ENCODE measurements at places on chromosomes 12 and 14.

DNA sequence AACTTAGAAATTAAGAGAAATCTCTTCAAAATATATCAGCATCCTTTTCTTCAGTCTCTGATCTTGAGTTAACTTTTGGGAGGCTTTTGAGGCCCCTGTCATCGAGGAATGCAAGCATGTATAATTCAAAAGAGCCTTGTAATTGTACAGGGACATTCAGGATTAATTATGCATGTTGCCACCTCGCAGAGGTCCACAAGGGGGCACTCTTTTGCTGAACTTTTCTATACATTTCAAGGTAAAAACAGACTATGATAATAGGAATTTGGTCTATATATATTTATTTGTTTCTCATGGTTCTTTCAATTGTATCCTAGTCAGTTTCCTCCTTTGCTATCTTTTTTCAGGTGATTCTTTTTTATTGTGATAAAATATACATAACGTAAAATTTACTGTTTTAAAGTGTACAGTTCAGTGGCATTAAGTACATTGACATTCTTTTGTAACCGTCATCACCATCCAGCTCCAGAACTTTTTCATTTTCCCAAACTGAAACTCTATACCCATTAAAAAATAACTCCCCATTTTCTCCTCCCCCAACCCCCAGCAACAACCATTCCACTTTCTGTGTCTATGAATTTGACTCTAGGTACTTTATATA lies 47.0 kb upstream of the SLC2A13 start:
- DNase-seq: peak; percentile 46

DNA sequence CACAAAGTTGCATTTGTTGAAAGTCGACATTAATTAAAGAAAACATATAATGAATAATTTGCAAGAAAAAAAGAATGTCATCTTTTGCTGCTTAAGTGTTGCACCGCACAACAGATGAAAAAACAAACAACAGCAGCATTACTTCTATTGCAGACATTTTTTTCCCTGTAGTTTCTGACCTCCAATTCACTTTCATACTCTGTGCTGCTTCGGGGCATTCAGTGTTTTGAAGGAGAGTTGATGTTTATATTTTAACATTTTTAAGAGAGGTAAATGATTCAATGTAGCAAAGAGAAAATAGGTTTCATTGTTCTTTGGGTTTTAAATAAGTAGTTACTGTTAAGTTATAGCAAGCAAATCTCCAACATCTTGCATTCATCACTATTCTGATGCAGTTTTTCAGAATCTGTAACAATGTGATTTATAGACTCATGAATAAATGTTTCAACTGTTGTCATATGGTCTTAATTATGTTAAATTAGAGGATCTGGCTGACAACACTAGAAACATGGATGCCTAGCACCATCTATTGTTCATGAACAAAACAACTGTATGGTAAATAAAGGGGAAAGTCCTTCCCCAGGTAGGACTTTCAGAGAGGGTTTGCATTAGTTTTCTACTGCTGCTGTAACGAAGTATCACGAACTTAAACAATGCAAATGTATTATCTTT lies 168.1 kb downstream of the BCAT1 start:
- no peak for DNase-seq

DNA sequence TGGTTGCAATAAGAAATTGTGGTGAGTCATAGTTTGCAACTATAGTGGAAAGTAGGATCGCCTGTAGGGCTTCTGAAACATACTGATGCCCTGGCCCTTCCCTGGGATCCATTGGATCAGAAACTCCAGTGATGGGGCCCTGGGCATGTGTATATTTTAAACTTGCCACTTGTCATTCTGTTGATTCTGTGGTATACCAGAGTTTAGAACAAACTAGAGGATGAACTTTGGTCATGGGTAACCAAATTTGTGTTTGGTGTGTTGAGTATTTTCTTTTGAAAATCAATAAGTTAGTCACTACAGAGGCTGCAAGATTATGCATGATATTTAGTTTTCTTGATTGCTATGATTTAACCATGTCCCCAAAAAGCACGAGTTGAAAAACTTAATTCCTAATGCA lies 142.2 kb downstream of the SLC15A5 start:
- no peak for DNase-seq

- peak; percentile 67 for DNase-seq
Measured at GRCh38 chr14:75307700-75308379, 29.2 kb downstream of the FOS start.

GRCh38 chr14:26104717-26105116 lies 493.1 kb downstream of the NOVA1 start:
- no peak for DNase-seq

- DNase-seq: no peak
Measured at GRCh38 chr14:85154714-85155113, 375.2 kb upstream of the FLRT2 start.

DNA sequence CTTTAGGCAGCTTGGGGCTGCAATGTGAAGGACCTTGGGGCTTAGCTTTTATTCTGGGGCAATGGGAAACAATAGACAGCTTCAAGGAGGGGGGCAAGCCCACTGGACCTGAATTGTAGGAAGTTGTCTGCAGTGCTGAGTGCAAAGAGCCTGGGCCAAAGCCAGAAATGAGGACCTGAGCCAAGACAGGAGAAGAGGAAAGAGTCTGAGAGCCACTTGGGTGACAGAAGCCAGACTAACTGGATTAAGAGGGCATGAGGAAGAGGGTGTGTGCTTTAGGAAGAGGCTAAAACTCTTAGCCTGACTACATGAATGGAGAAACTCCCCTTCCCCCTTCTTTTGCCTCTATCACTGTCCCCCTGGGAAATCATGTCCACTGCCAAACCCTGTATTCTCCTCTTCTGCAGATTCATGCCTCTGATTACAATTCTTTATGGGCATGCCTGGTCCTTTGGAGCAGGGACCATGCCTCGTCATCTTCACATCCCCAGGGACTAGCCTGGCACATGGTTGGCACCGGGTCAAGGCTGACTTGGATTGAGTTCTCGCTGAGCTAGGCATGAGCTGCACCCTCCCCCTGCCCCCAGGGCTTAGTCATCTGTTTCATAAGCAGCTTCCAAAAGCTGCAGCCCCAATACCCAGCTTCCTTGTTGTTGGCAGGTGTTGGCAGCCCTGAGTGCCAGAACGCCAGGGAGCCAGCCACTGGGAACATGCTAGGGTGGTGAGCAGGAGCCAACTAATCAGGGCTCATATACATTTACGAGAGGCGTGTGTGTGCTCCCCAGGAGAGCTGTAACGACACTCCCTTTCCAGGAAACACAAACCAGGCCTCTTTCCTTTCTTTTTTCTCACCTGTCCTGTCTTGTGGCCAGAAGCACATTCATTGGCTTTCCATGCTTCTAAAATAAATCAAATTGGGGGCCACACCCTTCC lies 27.7 kb upstream of the JDP2 start:
- no peak for DNase-seq

- no peak for DNase-seq
Measured at GRCh38 chr14:23646648-23647549, 10.7 kb downstream of the DHRS2 start.

DNA sequence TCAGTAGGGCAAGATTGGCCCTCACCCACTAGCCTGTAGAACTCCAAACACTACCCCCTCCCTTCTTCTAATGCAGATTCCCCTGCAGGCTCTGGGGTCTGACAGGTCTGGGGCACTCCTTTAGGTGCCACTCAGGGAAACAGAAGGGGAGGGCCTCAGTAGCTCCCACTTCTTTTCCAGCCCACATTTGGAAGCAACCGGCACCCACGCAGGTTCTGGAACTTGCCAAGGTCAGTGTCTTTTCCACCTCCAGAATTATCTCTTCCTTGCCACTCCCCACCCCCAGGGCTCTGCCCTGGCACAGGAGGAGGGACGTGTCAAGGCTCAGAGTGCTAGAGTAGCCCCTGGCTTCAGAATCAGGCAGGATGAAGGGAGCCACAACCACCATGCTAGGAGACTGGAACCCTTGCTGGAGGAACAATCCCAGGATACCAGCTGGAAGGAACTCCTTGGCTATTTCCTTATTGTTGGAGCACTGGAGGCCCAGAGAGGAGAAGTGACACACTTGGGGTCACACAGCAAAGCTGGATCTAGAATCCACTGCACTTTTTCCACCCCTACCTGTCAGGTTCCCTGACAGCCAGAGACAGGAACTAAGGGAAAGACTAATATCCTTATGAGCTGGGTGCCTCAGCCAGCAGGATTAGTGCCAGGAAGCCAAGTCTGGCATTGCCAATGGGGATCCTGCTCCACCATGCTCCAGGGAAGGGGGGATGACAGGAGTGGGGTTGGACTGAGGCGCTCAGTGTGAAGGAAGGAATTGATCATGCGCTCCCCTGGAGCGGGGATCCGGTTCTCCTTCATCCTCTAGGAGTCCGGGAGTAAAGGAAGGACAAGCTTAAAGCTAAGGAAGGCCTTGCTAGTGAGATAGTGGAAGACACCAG lies 1.8 kb upstream of the FIGNL2 start:
- DNase-seq: no peak

DNA sequence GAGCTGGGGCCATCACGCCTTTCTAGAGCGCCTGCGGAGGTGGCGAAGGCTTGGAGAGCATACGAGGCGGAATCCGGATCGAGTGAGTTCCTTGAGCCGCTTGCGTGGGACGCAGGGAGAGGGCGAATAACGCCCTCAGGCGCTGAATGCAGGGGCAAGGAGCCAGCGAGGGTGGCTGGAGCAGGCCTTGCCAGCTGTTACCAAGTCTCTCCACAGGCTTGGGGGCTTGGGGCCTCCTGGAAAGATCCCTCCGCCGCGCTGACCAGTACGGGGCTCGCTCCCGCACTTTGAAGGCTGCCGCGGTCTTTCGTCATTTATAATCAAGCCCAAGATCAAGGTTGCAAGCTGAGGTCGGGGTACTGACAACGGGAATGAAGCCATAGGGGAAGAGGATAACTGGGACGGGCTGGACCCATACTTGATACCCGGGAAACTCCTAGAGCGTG lies 1.2 kb downstream of the FLRT2 start:
- no peak for DNase-seq

- peak; percentile 52 for DNase-seq
Measured at GRCh38 chr12:57632958-57633840, at the start of gene B4GALNT1. TSS of gene B4GALNT1 (minus strand) at chr12:57633201. CDS start at chr12:57632132, 1,069 bp downstream.

- no peak for DNase-seq
Measured at GRCh38 chr14:105866841-105867321, 340.5 kb downstream of the TMEM121 start.

DNA sequence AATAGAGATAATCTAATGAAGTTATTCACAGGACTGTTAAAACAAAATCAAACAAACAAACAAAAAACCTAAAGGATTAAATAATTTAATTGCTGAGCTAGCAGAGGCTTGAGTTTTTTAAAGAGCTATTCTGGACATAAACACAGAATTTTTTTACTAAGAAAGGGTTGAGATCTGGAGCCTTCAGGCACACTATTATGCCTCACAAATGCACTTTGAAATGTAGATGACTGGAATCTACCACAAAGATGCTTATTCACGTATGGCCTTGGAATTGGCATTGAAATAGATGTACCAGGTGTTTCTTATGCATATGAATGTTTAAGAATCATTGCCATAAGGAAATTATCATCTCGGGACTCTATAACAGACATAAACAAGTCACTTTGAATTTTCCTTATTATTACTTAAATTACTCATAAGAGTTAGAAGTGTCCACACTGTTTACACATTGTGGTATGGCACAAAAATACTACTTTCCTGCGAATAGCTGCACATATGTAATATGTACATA lies 21.6 kb downstream of the PUS7L start:
- no peak for DNase-seq

DNA sequence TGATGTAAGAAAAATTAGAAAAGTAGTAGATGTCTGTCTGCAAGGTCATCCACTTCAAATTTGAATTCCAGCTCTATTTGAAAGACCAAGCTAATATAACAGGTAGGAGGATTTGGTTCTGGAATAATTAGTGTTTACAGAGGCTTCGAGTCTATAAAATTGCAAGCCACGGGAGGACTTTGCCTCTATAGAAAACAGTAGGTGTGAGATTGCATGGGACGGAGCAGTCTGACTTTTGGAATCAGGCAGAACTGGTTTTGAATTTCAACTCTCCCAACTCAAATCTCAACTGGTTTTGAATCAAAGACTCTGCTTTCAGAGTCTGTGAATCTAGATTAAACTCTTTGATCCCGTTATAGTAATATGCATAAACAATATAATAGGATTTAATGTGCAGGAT lies 82.4 kb downstream of the PIK3C2G start:
- DNase-seq: no peak

DNA sequence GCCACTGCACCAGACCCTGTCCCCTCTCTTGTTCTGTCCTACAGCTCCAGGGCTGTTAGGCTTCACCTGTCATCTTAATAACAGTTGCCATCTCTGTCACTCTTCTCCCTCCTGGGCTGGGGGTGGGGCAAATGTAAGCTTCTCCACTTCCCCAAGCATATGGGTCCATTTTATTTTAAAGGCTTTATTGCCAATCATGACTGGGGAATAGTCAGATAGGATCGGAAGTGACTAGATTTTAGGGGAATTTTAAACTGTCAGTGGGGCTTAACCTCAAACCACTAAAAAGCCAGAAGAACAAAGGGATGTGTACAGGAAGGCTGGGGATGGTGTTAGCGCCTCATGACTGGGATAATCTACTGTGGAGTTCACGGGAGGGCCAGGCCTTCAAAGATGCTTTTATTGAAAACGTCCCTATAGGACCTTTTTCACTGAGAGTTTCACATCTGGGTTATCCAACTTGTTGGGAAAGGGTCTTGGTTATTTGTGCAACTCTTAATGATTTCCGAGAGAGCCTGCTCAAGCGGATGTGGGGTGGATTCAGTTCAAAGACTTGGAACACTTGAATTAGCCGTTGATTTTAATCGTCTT lies 41.6 kb downstream of the CHST11 start:
- peak; percentile 47 for DNase-seq

DNA sequence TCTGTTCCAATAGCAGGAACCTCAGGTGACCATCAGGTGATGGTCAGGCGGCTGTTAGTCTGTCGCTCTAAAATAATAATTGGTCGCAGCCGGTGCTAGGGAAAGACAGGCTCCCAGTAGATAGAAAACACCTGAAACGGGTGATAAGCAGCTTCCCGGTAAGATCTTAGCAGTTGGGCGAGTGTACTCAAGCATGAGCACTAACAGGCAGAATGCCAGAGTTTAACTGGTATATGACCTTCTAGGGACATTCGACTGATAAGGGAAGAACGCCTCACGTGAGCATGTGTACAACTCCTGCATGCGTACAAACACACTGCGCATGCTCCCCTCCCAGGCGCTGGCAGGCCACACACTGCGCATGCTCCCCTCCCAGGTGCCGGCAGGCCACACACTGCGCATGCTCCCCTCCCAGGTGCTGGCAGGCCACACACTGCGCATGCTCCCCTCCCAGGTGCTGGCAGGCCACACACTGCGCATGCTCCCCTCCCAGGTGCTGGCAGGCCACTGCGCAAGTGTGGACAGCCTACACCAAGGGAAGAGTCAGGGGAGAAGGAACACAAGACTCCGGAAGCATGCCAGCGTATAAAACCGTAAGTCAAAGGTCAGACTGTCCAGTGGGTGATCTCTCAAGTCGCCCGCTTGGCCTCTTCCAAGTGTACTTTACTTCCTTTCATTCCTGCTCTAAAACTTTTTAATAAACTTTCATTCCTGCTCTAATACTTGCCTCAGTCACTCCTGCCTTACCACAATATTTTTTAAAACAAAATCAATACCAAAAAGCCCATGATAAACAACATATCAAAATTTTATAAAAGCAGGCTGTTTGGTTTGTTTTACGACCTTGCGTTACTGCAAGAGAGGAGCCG lies 24.5 kb downstream of the GPRC5D start:
- peak; percentile 58 for DNase-seq

Data from CD4-positive, alpha-beta T cell treated with Interleukin-6 at 100 ng/mL for 8 hours (primary cell).